ENCODE measurements at places on chromosomes 5 and 9. TPM values are rescaled to one million over a fixed set of nuclear protein-coding genes. Genes with fewer than 3 reads are reported as not detected.

DNA sequence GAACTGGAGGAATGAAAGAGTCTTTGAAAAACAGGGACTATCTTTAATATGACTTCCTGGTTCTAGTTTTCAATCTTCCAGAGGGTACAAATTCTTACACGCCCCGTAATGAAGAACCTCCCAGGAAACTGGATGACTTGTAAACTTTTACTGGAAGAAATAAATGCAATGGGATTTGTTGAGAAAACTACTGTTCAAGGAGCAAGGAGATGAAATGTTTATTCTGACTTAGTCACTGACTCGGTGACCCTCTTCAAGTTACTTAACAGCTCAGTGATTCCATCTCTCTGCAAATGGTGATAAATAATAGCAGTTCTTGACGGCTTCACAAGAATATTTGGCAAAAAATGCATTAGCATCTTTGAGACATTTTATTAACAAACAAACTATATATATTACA is 858.6 kb downstream of the PTPRD start:
- no peak overlapping the region for H3K4me3 ChIP-seq
- H3K36me3 ChIP-seq, result no peaks in the 10 kb centered on the region
- H3K4me1 ChIP-seq, result peaks cover 51% of the 10 kb centered on the region
- H3K27ac ChIP-seq, result peak overlapping the region; percentile 68
- DNase-seq, result no peak

DNA sequence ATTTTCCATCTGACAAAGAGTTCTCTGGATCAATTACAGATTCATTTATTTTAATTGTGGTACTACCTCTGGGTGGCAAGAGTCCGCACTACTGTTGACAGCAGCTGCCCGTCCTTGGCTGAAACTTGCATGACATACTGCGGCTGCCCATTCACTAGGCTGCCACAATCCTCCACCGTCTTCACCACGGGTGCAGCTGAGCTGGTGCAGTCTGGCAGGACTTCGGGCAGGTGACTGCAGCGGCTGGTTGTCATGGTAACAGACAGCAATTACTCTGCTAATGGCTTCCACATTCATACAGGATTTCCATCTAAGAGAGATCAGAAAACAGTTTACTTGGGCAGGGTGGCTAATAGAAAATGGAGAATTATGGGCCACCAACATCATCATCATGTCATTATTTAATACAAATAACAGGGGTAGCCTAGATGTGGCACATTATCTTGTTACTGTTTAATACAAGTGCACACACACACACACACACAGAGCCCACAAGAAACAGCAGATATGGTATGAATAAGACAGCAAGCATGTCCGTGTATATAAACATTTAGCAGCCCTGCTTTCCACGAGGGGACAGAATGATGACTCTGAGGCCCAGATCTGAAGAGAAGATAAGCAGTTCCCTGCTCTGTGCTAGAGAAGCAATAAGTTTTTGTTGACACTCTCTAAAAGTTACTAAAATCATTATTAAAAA is 112.3 kb downstream of the MARCHF3 start:
- DNase-seq, result no peak
- peaks cover 8% of the 10 kb centered on the region for H3K36me3 ChIP-seq
- H3K27me3 ChIP-seq, result no peaks in the 10 kb centered on the region

The ARHGAP26 gene
- total RNA-seq, result 40.7 TPM

GRCh38 chr5:116454417-116454927 is 120.2 kb downstream of the SEMA6A start:
- no peak overlapping the region for H3K4me3 ChIP-seq
- no peak for DNase-seq
- H3K27ac ChIP-seq, result no peak overlapping the region
- no peaks in the 10 kb centered on the region for H3K27me3 ChIP-seq

DNA sequence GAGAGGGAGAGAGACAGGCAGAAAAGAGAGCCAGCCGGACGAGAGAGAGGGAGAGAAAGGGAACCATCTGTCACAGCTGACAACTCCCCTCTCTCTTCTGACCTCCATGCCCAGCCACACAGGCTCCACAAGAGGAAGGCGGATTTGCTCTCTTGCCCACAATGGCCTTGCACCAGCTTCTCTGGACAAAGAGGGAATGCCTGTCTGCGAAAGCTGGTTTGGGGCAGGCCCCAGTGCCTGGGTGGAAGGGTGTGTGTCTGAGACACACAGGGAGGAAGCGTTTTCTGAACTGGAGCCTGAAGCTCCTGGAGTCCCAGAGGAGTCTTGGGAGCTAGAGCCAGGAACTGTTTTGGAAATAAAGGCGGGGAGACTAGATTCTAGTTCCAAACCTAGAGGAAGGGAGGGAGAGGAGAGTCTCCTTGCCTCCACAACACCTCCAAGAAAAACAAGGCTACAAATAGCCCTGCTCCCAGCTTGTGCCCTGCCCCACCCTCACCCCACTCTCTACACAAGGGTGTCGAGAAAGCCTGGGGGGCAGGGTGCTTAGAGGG is 12.5 kb downstream of the C1QTNF2 start:
- H3K4me1 ChIP-seq, result peaks cover 49% of the 10 kb centered on the region
- H3K27me3 ChIP-seq, result no peaks in the 10 kb centered on the region
- H3K36me3 ChIP-seq, result no peaks in the 10 kb centered on the region
- H3K27ac ChIP-seq, result peak overlapping the region; percentile 71

GRCh38 chr5:14917719-14918118 is 46.1 kb upstream of the ANKH start:
- H3K4me1 ChIP-seq, result no peaks in the 10 kb centered on the region
- no peak for DNase-seq
- no peak overlapping the region for H3K27ac ChIP-seq
- H3K36me3 ChIP-seq, result no peaks in the 10 kb centered on the region
- H3K4me3 ChIP-seq, result no peak overlapping the region
- no peaks in the 10 kb centered on the region for H3K27me3 ChIP-seq

The OR2V1 gene
- not detected for total RNA-seq

GRCh38 chr5:82387001-82387818 is 109.1 kb upstream of the RPS23 start:
- DNase-seq, result no peak
- no peak overlapping the region for H3K4me3 ChIP-seq
- H3K36me3 ChIP-seq, result no peaks in the 10 kb centered on the region
- no peaks in the 10 kb centered on the region for H3K27me3 ChIP-seq

GRCh38 chr9:129929496-129930125 is 94.4 kb downstream of the USP20 start:
- H3K27me3 ChIP-seq, result no peaks in the 10 kb centered on the region
- H3K36me3 ChIP-seq, result peaks cover 53% of the 10 kb centered on the region
- DNase-seq, result no peak
- H3K4me3 ChIP-seq, result no peak overlapping the region

DNA sequence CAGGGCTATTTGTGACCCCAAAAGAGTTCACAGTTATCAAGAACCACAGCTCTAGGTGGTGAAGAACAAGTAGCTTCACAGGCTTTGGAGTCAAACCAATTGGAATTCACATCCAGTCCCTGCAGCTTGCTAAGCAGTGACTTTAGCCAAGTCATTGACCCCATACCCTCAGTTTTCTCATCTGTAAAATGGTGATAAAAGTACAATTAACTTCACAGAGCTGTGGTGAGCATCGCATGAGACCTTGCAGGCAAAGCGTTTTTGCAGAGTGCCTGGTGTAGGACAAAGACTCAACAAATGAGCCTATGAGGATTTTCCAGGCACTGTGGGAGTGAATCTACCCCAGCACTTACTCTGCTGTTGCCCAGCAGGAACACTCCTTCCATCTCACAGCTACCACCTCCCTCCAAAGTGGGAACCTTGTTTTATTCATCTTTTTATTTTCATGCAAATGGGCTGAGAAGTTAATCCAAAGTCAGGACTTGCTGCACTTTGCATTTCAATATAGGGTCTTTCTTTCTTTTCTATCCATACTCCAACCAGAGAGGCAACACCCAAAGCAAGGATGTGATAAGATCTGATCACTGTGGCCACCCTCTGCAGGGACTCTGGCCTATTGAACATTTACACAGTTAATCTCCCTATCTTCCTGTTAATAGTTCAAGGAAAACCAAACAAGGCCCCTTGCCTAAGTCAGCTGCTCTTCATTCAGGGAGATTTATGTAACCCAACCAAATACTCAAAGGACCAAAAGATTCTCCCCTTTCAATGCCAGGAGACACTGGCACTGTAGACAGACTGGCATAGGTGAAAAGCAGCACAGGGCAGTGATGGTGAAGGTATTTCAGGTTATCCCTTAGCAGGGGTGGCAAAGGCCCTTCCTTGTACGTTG is 41.9 kb downstream of the ABCA1 start:
- H3K36me3 ChIP-seq, result peaks cover 77% of the 10 kb centered on the region
- H3K27me3 ChIP-seq, result no peaks in the 10 kb centered on the region
- no peak overlapping the region for H3K27ac ChIP-seq
- peaks cover 29% of the 10 kb centered on the region for H3K4me1 ChIP-seq
- no peak for DNase-seq

- no peak overlapping the region for H3K27ac ChIP-seq
- DNase-seq, result no peak
- no peak overlapping the region for H3K4me3 ChIP-seq
- H3K4me1 ChIP-seq, result no peaks in the 10 kb centered on the region
Measured at GRCh38 chr5:95426227-95426626, 35.1 kb downstream of the FAM81B start.

- no peak overlapping the region for H3K4me3 ChIP-seq
- H3K4me1 ChIP-seq, result no peaks in the 10 kb centered on the region
- DNase-seq, result no peak
- no peaks in the 10 kb centered on the region for H3K36me3 ChIP-seq
- H3K27ac ChIP-seq, result no peak overlapping the region
Measured at GRCh38 chr5:135714126-135714894, 120.2 kb upstream of the SLC25A48 start.

The SMIM33 gene
- not detected for total RNA-seq

The FGF1 gene
- total RNA-seq, result 4.0 TPM

The CARTPT gene
- total RNA-seq, result 7.4 TPM

GRCh38 chr5:19200251-19200650 is 787.7 kb downstream of the CDH18 start:
- no peak overlapping the region for H3K27ac ChIP-seq
- DNase-seq, result no peak
- peaks cover 8% of the 10 kb centered on the region for H3K27me3 ChIP-seq
- no peaks in the 10 kb centered on the region for H3K4me1 ChIP-seq
- H3K4me3 ChIP-seq, result no peak overlapping the region
- no peaks in the 10 kb centered on the region for H3K36me3 ChIP-seq

DNA sequence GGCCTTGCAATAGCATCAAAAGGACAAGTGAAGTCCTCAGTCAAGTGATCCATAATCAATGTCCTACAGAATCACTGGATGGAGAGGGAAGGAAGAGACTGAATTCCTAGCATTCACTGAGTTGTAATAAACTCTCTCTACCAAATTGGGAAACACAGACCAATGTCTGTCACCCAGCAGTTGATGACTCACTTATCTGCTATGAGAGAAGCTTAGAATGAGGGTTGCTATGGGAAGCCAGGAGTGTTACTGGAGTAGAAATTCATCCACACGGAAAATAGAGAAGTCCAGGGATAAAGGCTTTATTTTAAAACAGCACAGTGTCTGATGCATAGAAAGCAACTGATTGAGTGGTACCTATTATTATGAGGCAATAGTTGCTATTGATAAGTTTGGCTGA is 407.4 kb downstream of the BRINP1 start:
- no peak for DNase-seq
- H3K4me3 ChIP-seq, result no peak overlapping the region
- H3K27ac ChIP-seq, result no peak overlapping the region
- peaks cover 18% of the 10 kb centered on the region for H3K4me1 ChIP-seq
- no peaks in the 10 kb centered on the region for H3K27me3 ChIP-seq

The SLC1A1 gene
- total RNA-seq, result 2.1 TPM

The GBA2 gene
- total RNA-seq, result 66.0 TPM

DNA sequence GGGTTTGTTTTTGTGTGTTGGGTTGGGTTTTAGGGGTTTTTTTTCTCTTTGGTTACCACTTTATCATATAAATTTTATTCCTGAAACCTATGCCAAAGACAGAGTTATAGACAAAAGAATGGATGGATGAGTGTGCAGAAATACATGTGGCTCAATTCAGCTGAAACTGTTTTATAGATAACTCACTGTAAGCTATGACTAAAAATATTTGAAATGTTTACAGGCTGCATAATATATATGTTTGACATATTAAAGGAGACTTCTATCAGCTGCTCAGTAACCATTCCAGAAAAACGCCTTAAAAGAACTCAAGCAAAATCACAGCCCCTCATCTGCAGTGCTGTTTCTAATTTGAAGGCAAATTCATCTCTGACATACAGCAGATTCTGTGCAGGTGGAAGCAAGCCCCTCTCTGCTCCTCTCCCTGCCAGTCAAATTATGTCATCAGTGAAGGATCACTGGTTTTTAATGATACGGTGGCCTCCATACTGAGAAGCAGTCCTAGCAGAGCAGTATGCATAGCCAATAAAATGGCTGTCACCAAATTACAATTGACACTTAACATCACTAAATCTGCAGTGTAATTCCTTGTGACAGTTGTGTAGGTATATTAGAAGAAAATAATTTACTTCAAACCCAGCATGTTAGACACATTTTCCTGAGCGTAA is 301.6 kb downstream of the NR2F1-AS1 start:
- H3K27me3 ChIP-seq, result no peaks in the 10 kb centered on the region
- H3K36me3 ChIP-seq, result no peaks in the 10 kb centered on the region
- no peaks in the 10 kb centered on the region for H3K4me1 ChIP-seq

The IFNA21 gene
- not detected for total RNA-seq

The WDR38 gene
- not detected for total RNA-seq
